ENCODE measurements at places on chromosomes 6 and 20.

GRCh38 chr6:70686548-70687133 is 19.0 kb downstream of the SMAP1 start:
- no peak for DNase-seq

DNA sequence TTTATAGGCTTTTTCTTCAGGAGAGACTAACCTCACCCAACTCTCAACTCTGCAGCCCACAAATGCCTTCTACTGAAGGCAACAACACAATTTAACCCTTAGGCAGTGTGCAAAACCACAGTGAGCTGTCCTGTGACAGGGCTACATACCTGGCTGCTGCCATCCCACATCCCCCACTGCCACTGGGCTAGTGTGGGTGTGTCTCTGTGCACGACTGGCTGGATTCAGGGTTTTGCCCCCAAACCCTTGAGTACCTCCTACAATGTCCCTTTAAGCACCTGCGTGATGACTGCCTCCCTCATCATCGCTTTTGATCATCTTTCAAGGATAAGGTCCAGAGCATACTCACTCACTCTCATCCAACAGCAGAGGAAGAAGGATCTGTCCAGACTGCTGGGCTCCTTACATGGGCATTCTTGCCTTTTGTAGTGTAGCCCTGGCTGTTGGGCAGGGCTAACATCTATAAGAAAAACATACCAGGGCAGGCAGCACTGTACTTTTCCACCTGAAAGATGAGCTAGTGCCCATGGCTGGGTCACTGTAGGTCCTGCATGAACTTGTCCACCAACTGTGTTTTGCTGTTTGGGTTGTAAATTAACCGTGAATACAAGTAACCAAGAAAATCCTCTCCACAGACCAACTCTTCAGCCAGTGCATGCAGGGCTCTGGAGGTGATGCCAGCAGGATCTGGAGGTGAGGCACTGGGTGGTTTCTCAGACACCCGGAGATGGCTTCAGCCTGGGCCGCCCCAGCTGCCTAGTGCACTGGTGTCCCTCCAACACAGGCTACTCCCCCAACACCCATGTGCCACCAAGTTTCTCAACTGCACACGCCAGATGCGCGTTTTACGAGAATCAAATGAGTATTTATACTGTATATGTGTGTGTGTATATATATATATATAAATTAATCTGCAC is 45.2 kb downstream of the PLCG1 start:
- DNase-seq, result no peak

- DNase-seq, result no peak
These were observed 109.2 kb upstream of the TMEM170B start for GRCh38 chr6:11428371-11428770.

DNA sequence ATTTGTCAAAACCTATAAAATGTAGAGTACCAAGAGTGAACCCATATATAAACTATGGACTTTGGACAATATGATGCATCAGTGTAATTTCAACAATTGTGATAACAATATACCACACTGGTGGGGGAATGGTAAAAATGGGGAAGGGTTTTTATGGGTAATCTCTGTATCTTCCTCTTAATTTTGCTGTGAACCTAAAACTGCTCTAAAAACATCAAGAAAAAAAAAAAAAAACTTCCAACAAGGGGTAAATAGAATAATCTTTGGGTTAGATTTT is 592.0 kb upstream of the ADGRB3 start:
- no peak for DNase-seq

Data from occipital lobe (tissue), 3 donors.